Right forelimb (tissue), 1 donor: ENCODE measurements at places on chromosomes 3 and 15.

GRCh38 chr3:194951931-194952582 is 266.4 kb downstream of the FAM43A start:
- DNase-seq: peak; percentile 67

DNA sequence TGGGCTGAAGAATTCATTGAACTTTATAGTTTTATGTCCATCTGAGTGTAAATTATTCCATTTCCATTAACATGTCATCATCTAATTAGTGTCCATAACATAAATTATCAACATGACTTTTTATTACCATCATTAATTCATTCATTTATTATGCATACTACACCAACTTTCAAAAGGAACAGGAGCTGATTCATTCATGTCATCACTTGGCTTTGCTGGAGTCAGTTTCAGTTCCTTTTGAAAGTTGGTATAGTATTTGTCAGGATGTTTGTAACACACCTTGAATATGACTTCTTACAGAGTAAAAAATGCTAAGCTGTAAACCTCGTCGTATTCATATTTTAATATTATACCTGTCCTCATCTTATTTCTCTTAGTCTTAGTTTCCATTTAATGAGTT is 298.0 kb upstream of the RBMS3 start:
- DNase-seq: no peak

DNA sequence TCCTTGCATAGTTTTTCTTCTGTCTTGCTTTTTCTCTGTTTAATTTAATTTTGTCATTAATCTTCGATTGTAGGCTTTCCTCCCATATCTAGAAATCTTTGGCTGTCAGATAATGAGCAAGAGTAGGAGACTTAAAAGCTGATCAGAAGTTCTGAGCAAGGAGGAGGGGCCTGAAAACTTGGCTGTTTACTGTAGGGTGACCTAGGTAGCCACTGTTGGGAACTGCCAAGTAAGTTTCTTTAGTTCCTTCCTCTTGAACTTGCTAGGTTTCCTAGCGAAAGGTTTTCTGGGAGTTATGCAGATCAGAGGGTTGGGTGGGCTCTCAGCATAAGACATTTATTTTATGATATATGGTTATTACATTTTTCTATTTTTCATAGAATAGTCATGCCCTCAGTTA is 14.5 kb downstream of the ALPK3 start:
- DNase-seq: no peak

DNA sequence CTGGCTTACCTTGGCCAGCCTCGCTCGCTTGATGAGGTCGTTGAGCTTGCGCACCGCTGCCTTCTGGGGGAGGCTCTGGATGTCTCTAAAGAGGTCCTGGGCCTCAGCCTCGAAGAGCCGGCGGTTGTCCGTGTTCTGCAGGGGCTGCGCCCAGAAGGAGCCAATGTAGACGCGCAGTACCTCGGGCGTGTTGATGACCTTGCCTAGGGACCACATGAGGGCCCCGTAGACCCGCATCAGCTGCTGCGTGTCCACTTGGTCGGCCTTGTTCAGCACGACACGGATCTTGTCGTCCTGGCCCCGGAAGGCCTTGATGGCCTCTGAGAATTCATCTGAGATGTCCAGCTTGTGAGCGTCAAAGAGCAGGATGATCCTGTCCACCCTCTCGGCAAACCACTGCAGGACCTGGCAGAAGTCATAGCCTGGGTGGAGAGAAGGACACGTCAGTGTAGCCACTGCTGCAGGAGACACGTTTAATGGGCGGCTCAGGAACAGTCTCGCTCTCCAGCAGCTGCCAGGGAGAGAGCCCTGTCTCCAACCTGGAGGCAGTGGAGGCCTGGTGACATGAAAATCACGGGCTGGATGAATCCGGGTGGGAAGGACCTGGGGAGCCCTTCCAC is 25.5 kb upstream of the SPTBN5 start:
- no peak for DNase-seq

DNA sequence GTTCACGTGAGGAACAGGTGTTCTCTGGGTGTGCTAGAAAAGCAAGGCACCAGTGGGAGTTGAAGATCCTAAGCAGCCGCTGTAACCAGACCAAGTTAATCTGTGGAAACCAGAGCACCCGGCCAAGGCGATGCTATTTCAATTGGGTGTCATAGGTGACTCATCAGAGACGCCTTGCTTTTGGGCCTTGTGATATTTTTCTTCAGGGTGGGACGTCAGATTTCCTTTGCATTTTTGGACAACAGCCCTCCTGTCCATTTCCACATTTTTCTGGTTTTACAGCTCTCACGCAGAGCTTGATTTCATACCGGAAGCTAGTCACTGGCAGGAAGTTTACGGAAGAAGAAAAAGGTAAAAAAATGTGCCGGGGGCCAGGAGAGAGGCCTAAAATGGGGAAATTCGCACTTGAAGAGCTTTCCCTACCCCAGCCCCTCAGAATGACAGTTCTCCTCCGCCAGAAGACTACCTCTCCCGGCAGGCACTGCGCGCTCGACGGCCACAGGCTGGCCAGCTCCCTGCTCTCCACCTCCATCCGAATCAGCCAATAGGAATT is 471 bp upstream of the KBTBD8 start:
- DNase-seq: no peak

- no peak for DNase-seq
These were observed 133.6 kb downstream of the TIGIT start for GRCh38 chr3:114427285-114428043.

DNA sequence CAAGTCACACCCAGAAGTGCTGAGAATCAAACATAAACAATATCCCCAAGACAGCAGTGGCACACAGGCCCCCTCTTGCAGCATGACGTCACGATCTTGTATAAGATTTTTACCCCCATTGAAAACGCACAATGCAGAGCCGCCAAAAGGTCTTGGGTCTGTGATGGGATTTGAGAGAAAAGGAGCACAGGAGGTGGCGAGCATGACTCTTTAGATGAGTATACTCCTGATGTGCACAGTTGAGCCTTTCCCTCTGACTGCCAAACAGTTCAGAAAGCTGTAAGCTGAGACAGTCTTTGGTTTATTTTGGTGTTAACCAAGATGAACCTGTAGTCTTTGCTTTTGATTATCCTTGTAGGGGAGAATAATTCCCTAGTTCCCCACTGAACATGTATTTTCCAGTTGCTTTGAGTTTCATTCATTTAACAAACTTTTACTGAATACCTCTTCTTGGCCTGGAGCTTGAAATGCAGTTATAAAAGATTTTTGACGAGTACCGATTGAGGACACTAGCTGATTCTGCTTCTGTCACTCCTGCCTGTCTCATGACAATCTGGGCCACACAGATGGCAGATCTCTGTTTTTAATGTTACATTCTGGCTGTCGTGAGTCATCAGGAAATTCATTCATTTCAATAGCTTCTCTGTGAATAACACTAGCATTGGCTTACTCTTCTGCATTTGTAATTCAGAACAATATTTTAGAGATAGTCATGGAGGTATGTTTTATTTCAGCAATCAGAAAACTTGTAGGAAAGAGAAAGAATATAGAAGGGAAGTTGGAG is 28.9 kb downstream of the CFAP91 start:
- DNase-seq: no peak

GRCh38 chr15:89327113-89327512 is 7.5 kb downstream of the POLG start:
- DNase-seq: no peak

DNA sequence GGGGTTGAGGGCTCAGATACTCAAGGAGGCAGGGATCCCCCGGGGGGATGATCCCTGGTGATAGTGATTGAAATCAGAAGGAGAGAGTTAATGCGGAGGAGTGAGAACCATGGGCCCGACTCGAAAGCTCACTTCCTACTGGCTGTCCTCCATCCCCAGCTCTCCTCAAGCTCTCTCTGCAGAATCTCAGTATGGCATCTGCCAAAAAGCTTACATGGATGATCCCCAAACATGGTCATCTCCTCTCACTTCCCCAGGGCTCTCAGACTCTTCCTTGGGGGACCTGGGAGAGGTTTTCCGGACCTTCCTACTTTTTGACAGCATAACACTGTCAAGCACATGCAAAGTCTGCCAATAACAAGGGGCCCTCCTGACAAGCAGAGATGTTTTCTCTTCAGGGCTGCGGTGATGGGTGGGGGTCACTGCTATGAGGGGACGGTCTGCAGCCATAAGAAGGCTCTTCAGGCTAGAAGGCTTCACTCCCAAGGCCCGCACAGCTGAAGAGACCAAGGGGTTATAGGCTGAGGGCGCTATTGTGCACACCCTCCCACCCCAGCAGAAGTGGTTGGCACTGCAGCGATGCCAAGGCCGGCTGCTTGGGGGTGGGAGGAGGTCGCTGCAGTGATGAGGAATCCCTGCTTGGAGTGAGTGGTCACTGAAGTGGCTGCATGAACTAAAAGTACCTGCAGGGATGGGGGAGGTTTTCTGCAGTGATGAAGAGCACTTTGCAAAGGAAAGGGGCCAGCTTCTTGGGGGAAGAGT is 828 bp upstream of the VWA5B2 start:
- DNase-seq: no peak

- no peak for DNase-seq
These were observed 521.1 kb downstream of the PLOD2 start for GRCh38 chr3:145639875-145640274.

DNA sequence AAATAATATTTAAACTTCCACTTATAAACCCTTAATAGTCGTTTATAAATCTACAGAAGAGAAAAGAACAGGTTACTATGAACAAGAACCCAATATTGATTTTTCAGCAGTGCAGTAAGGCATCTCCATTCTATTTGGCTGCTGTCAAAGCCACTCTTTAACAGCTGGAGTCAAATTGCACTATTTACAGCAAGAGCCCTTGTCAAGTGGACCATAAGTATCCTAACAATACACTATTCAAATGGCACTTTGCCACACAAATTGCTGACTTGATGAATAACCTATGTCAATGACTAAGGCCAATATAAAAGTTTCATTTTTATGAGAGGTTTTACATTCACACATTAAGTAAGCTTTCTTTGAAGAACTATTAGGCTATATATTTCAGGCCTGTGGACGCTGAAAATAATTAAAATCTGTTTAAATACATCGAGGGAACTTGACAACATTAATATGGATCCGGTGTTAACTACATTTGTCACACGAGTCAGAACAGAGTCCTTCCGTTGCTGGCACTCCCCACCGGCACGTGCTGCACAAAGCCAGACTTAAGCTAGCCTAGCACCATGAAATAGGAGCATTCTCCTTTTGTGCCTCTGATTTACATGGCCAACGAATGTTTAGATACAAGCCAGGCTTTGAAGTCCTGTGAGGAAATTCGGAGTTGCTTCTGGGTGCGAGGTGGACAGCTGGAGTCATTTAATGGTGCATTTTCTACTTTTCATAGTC is 100.5 kb downstream of the WDR72 start:
- DNase-seq: no peak

GRCh38 chr3:17640466-17640865 is 102.0 kb downstream of the TBC1D5 start:
- no peak for DNase-seq

DNA sequence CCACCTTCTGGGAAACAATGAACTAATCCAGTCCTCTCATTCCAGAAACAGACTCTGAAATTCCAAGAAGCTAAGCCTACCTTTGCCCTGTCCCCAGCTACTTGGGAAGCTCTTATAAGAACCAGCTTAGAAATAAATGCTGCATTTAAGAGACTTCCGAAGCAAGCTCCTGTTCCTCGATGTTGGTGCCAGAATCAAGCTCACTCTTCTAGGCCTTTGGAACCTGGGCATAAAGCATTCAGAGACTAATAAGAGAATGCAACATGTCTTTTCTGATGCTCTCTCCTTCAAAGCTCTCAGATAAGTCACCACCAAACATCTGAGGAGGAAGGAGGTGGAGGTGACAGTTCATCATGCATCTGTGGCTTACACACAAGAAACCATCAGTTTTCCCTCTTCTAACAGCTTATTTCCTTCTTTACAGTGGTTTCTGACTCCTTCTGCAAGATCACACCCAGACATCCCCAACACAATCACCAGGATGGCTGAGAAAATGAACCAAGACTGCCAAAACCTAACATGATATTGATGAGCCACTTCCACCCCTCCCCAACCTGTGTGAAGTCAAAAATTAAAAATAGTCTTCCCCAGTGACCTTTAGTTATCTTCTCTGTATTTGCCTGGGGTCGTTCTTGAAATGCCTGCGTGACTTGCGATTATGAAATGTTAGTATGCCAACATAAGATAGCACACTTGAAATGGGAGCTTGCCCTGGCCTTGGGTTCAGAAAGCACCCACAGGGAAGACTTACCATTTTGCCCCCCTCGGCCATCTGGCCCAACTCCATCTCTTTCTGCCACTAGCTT is 11.5 kb downstream of the ARHGEF3 start:
- no peak for DNase-seq

DNA sequence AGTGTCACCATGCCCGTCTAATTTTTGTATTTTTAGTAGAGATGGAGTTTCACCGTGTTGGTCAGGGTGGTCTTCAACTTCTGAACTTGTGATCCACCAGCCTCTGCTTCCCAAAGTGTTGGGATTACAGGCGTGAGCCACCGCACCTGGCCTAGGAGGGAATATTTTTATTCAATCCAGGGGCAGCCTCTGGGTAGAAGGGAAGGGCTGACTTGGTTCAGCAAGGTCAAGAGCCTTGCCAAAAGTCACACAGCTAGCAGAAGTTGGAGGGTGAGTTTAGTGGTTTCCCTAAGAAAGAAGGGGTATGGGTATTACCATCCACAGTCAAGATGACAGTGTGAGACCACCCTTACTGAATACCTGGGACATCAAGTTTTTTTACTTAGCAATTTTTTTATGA is 4.9 kb upstream of the AEN start:
- no peak for DNase-seq

DNA sequence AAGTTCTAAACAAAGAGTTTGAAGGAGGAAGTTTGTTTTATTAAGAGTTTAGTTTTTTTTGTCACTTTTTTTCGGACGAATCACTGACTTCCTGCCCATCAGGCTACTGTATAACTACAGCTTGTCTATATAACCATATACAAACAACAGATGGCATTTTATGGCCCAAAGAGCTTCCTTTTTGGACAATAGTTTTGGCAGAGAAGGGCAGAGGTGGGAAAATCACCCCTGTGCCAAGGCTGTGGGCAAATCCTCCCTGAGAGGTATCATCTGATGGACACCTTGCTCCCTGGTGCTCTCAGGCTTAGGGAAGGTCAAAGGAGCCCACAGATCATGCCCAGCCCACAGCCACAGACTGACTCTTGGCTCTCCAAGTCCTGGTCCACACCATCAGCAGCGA is 113.4 kb downstream of the OXNAD1 start:
- no peak for DNase-seq

- no peak for DNase-seq
These were observed 109.8 kb downstream of the CACNA1D start for GRCh38 chr3:53604232-53604631.

GRCh38 chr3:169541528-169541927 is 122.0 kb downstream of the MECOM start:
- DNase-seq: no peak

DNA sequence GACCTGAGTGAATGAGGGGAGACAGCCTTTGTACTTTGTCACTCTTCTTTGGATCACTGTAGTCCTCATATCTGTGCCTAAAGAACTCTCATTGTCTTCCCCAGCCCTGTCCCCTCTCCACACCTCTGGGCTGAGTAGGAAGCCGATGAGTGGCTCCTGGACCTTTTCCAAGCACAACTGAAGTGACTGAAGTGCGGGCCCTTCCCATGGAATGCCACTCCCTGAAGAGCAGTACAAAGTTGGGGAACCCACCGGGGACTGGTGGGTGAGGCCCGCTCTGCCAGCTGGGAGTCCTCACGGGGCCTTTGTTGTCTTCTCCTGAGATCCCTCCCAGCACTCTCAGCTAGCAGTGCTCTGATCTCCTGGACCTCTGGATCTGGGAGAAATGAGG is 90.1 kb downstream of the AAGAB start:
- DNase-seq: peak; percentile 32
